ENCODE measurements at places on chromosomes 13 and 19.

DNA sequence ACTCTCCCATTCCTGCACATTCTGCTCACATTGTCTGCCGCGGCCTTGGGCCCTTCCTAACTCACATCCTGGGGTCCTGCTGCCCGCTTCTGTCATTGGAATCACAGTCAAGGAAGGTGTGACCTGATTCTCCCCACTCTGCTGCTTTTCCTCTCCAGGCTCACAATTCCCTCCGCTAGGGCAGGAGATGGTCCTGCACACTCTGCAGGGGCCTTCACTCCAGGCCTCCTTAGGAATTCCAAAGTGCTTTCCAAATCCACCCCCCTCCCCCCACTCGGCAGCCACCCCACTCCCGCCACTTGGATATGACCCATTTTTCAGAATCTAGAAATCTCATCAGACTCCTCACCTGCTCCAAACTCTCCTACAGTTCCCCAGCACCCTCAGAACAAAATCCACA lies 3.1 kb upstream of the SLC5A5 start:
- no peak for DNase-seq

GRCh38 chr13:112713517-112714253 lies 23.8 kb downstream of the ATP11A start:
- no peak for DNase-seq

- no peak for DNase-seq
Measured at GRCh38 chr19:14187561-14187960, 18.4 kb downstream of the ADGRL1 start.

DNA sequence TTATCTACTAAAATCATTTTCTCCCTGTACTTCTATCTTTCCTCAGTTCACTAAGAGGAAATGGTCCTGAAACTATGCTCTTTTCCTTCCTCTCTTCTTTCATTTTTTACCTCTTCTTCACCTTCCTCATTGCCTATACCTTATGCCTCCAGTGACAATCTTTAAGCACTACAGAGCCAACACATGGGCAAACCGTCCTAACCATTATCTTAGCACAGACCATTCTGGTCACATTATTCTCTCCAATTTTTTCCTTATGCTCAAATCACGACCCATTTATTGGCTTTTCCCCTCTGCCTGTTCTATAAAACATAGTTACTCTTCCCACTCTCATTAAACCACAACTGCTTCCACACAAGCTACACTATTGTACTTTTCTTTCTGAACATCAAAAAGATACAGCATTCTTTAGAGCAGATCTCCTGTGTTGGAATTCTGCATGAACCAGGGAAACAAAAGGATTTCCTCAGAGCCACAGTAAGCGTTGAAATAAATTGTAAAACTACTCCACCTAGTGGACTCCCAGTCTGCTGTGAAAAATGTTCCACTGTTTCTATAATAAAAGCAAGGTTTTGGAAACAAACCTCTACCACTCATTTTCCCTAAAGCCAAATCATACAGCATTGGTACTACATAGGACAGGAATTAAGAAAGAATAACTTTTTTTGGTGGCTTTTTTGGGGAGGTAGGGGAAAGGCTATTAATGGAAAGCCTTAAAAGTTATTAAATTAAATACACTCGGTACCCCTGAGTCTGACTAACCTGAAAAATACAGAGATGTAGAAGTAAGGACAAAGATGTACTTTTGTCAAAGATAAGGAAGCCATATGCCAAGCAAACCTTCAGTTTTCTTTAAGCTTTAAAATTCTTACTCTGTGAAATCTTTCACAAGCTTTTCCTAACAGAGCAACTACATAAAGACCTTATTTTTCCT lies 19.5 kb downstream of the NUFIP1 start:
- peak; percentile 23 for DNase-seq

GRCh38 chr13:80798576-80799133 lies 457.7 kb upstream of the SPRY2 start:
- no peak for DNase-seq

GRCh38 chr19:15397782-15398181 lies 18.2 kb upstream of the AKAP8 start:
- no peak for DNase-seq

GRCh38 chr19:14059093-14059480 lies 2.8 kb downstream of the PALM3 start:
- DNase-seq = no peak

DNA sequence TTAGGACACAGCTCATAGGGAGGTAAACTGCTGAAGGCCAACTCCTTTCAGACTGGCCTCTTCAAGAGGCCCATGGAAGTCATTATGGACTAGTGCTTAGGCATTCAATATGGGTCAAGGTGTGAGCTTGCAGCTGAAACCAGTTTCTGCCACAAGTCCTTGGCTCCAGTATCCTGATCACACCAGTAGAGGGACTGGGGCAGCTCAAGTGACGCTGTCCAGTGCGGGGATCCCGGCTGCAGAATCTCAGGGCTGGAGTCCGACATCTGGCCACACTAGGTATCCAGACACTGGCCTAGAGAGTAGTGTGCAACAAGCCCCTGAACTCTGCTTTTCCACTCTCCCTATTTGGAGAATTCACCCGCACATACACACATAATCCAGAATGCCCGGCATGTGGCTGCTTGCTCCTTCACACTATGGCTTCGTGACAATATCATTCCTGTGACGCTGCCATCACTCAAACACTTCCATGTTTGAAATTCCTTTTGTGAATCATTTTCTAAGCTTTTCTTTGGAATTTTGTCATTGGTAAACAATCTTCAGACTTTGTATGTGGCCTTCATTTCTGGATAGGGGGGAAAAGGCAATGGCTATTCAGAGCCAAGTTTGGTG lies 425.1 kb downstream of the EFNB2 start:
- DNase-seq = no peak

DNA sequence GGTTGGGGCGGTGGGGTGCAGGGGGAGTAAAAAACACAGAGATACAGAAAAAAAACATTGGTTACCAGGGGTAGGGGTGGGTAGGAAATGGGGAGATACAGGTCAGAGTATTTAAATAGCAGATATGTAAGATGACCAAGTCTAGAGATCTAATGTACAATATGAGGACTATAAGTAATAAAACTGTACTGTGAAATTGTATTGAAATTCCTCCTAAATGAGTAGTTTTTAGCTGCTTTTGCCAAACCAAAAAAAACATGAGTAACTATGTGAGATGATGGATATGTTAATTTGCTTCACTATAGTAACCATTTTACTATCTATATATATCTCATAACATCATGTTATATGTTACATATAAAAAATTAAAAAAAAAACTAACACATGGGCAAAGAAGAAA lies 29.6 kb downstream of the VWA8 start:
- DNase-seq = peak; percentile 3

- no peak for DNase-seq
Measured at GRCh38 chr19:57664269-57665127, 4.2 kb upstream of the ZSCAN4 start.

DNA sequence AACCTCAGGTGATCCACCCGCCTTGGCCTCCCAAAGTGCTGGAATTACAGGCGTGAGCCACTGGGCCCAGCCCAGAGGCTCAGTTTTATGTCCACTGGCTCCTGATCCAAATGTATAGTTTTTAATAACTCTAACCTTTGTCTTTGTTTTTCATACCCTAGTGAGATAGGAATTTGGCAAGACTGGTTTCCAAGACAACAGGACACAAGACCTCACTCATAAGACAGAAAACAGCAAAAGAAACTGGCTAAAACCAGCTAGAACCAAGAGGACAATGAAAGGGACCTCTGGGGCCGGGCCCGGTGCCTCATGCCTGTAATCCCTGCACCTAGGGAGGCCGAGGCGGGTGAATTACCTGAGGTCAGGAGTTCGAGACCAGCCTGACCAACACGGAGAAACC lies 27.6 kb downstream of the CPT1C start:
- DNase-seq = no peak

Measured in AG09309 (cell line).